ENCODE measurements at places on chromosomes 12 and 14. TPM values are rescaled to one million over a fixed set of nuclear protein-coding genes. Genes with fewer than 3 reads are reported as not detected.
A peak's percentile ranks its signal among the peaks of the same experiment; 100 is the strongest.

DNA sequence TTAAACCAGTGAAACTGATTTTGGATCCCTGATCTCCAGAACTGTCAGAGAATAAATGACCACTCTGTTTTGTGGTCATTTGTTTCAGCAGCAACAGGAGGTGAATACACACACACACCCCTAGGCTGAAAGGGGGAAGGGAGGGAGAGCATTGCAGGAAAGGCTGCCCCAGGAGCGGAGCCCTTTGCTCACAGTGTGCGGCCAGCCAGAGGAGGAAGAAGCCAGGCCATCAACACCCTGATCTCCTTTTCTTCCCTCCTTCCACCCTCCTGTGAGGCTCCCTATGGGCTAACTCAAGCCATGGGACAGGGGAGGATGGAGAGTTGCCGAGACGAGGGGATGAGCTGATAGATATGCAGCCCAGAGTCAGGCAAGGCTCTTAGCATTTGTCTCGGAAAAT, 211.9 kb downstream of the TBX5 start:
- no peaks in the 10 kb centered on the region for H3K36me3 ChIP-seq
- H3K27ac ChIP-seq: no peak overlapping the region
- H3K27me3 ChIP-seq: no peaks in the 10 kb centered on the region
- H3K4me3 ChIP-seq: no peak overlapping the region
- no peak for DNase-seq

DNA sequence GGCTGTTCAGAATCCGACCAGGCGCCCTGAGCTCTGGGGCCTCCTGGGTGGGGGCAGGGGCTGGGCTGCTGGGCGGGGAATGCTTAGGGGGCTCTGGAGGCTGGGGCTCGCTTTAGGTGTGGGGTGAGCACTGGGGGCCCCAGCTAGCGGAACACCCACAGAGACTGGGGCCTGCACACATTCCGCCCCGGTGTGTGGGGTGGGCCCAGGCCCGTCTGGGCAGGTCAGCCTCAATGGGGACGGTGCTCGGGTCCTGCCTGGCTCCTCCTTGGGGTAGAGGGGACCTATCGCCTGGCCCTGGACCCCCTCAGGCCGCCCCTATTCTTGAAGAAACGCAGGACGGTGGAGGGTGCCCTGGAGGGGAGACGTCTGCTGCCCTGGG, 364.8 kb downstream of the TMEM121 start:
- DNase-seq: peak; percentile 17
- no peaks in the 10 kb centered on the region for H3K4me1 ChIP-seq
- H3K4me3 ChIP-seq: no peak overlapping the region
- no peaks in the 10 kb centered on the region for H3K36me3 ChIP-seq
- peaks cover 17% of the 10 kb centered on the region for H3K27me3 ChIP-seq

DNA sequence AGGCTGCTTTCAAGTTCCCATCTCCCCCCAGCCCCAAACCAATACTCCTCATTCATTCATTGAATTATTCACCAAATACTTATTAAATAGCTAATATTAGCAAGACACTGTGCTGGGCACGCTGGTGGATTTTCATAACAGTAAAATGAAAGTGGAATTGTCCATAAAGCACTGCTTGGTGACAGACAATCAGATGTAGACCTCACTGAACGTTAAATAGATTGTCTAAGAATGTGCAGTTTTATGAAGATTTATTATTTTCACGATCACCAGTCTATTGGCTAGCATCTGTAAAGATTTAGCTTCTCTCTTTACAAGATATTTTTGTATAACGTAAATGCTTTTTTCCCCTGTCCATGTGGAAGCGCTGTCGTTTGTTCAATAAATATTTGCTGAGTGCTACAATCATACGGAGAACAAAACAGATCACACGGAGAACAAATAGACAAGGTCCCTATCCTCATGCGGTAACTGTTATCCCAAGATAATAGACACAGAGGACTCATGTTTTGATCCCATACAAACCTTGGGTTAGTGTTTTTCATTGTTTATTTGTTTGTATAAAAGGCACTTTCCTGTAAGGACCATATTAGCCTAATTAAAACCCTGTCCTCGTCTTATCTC, 397.6 kb downstream of the BCAT1 start:
- no peak for DNase-seq
- H3K27me3 ChIP-seq: no peaks in the 10 kb centered on the region
- H3K4me1 ChIP-seq: no peaks in the 10 kb centered on the region
- no peak overlapping the region for H3K27ac ChIP-seq
- no peaks in the 10 kb centered on the region for H3K36me3 ChIP-seq
- no peak overlapping the region for H3K4me3 ChIP-seq

GRCh38 chr12:118581371-118581770, 205.0 kb downstream of the SUDS3 start:
- DNase-seq: no peak
- no peaks in the 10 kb centered on the region for H3K4me1 ChIP-seq
- no peak overlapping the region for H3K4me3 ChIP-seq
- H3K27ac ChIP-seq: no peak overlapping the region
- no peaks in the 10 kb centered on the region for H3K36me3 ChIP-seq

Gene PRIMA1
- total RNA-seq: 1.2 TPM

Gene SLC2A3
- 0.29 TPM for total RNA-seq

DNA sequence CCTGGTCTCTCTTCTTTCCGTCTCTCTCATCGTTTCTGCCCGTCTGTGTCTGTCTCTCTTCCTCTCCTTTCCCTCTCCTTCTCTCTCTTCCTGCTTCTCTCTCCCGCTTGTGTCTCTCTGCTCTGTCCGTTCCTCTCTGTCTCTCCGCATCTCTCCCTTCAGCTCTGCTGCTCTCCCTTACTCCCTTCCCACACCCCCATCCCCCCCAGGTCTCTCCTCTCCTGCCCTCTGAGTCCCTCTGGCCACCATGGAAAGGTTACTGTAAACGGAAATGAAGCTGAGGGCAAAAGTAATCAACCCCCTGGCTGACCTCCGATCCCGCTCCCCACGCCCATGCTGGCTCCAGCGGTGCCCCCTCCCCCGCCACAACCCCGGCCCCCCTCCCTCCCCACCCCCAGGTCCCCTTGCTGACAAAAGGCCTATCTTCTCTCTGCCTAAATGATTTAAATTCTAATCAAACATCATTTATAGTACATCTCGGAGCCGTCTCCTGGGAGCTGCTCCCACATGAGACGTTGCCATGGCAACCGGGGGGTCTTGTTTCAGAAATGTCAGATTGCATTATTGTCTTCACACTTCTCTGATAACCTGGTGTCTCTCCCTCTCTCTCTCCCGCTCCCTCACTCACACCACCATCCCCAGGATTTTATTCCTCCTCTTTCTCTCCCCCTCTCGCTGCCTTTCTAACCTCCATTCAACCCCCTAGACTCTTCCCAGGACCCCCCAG, 203.8 kb downstream of the RBM19 start:
- H3K36me3 ChIP-seq: no peaks in the 10 kb centered on the region
- no peak for DNase-seq
- H3K4me1 ChIP-seq: no peaks in the 10 kb centered on the region

GRCh38 chr12:48979602-48980388, 1.7 kb downstream of the WNT1 start:
- peaks cover 100% of the 10 kb centered on the region for H3K27me3 ChIP-seq
- peaks cover 44% of the 10 kb centered on the region for H3K4me1 ChIP-seq
- H3K36me3 ChIP-seq: no peaks in the 10 kb centered on the region
- peak overlapping the region; percentile 38 for H3K4me3 ChIP-seq
- H3K27ac ChIP-seq: no peak overlapping the region
- DNase-seq: peak; percentile 62

GRCh38 chr14:31174433-31174832, 33.2 kb downstream of the HECTD1 start:
- no peak overlapping the region for H3K27ac ChIP-seq
- no peaks in the 10 kb centered on the region for H3K4me1 ChIP-seq
- H3K4me3 ChIP-seq: no peak overlapping the region

- H3K27ac ChIP-seq: no peak overlapping the region
- no peaks in the 10 kb centered on the region for H3K4me1 ChIP-seq
- no peaks in the 10 kb centered on the region for H3K27me3 ChIP-seq
- H3K4me3 ChIP-seq: no peak overlapping the region
- H3K36me3 ChIP-seq: no peaks in the 10 kb centered on the region
- DNase-seq: no peak
Measured at GRCh38 chr14:57725399-57726077, 140.4 kb downstream of the SLC35F4 start.

- no peak for DNase-seq
- no peaks in the 10 kb centered on the region for H3K27me3 ChIP-seq
- no peak overlapping the region for H3K27ac ChIP-seq
- no peaks in the 10 kb centered on the region for H3K4me1 ChIP-seq
- no peaks in the 10 kb centered on the region for H3K36me3 ChIP-seq
Measured at GRCh38 chr12:91098461-91098860, 12.8 kb downstream of the LUM start.

GRCh38 chr14:97028382-97028781, 231.2 kb downstream of the VRK1 start:
- peaks cover 5% of the 10 kb centered on the region for H3K4me1 ChIP-seq
- DNase-seq: no peak
- H3K27ac ChIP-seq: no peak overlapping the region
- no peak overlapping the region for H3K4me3 ChIP-seq
- peaks cover 17% of the 10 kb centered on the region for H3K27me3 ChIP-seq
